ENCODE measurements at places on chromosomes 11 and 22.

DNA sequence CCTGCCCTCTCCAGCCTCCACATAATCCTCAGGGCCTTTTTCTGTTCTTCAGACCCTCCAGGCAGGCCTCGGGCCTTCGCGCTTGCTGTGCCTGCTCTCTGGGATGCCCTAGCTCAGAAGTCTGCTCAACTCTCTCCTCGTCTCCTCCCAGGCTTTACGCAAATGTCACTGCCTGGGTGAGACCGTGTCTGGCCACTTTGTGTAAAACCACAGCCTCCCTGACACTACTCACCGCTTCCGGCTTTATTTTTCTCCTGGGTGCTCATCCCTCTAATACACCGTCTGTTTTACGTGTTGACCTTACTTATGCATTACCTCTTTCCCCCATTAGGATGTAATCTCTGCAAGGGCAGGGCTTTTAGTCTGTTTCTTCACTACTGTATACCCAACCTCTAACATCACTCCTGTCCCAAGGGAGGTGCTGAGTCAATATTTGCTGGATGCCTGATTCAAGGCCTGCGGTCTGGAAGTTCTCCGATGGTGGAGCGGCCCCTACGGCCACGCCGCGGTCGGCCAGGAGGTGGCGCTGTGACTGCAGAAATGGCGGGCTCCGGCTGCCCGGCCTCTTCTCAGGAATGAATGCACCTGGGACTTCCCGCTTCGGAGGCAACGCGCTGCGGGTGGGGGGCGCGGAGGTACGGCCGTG lies 58.2 kb upstream of the THY1 start:
- DNase-seq: peak; percentile 69

DNA sequence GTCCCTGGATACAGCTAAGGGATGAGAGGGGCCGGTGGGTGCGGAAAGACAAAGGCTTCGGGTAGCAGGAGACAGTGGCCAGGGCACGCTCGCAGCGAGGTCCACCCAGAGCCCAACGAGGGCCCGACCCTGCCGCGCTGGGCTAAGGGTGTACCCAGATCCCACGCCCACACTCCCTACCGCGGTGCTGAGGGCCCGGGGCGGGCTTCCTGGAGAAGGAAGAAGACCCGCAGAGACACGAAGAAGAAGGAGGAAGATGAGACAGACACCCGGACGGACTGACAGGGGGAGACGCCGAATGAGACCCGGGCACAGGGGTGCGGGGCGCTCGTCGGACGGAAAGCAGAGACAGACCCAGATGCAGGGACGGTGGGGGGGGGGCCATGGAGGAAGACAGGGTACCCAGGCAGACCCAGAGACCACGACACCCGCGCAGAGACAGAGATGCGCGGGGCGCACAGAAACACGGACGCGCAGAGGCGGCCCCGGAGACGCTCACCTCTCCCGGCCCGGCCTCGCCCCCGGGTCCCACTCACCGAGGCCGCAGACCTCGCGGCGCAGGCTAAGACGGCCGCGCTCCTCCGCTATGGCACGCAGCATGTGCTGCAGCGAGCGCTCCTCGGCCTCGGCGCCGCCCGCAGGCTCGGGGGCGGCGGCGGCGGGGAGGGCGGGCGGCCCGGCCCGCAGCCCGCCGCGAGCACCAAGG lies 437 bp downstream of the KIAA0930 start:
- DNase-seq: no peak

- no peak for DNase-seq
These were observed 6.0 kb downstream of the PGM2L1 start for GRCh38 chr11:74392256-74392655.

GRCh38 chr11:121291896-121292494 lies 576 bp upstream of the SC5D start:
- no peak for DNase-seq

DNA sequence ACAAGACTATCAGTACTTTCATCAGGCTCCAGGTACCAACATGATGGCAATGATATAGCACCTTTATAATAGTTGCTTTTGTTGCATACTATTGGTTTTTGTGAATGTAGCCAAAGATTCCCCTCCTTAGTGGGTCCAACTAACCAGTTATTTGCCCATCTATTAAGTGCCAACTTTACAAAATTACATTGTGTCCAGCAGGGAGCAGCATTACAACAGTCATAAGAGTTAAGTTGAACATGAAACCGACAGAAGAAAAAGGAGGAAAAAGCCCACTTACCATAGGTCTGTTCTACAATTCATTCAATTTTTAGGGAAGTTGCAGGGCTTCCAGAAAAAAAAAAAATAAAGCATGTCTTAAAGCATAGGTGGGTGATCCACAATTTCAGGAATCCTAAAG lies 21.6 kb downstream of the IMMP1L start:
- peak; percentile 16 for DNase-seq

Measured in Caki2 (cell line).